SK-N-SH (cell line): ENCODE measurements at places on chromosomes 6 and 20.
A peak's percentile ranks its signal among the peaks of the same experiment; 100 is the strongest.

DNA sequence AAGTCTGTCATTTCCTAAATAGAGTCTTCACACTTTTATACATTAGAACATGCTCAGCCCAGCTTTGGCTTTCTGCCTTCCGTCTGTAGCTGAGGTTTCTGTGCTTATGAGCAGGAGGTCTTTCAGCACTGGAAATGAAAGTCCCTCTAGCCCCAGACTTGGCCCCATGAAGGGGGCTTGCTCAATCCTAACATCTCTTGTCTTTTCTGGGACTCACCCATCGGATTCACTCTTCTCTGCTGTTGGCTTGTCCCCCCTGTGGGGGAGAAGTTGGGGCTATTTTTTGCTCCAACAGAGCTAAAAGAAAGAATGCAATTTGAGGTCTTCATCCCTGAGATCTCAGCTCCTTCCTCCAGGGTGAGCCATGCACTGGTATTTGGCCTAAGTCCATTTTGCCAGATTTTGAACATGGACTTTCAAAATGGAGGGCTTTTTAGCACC is 177.7 kb downstream of the MRPL14 start:
- DNase-seq: no peak

GRCh38 chr6:7431313-7431673 is 41.7 kb downstream of the RIOK1 start:
- DNase-seq: no peak

DNA sequence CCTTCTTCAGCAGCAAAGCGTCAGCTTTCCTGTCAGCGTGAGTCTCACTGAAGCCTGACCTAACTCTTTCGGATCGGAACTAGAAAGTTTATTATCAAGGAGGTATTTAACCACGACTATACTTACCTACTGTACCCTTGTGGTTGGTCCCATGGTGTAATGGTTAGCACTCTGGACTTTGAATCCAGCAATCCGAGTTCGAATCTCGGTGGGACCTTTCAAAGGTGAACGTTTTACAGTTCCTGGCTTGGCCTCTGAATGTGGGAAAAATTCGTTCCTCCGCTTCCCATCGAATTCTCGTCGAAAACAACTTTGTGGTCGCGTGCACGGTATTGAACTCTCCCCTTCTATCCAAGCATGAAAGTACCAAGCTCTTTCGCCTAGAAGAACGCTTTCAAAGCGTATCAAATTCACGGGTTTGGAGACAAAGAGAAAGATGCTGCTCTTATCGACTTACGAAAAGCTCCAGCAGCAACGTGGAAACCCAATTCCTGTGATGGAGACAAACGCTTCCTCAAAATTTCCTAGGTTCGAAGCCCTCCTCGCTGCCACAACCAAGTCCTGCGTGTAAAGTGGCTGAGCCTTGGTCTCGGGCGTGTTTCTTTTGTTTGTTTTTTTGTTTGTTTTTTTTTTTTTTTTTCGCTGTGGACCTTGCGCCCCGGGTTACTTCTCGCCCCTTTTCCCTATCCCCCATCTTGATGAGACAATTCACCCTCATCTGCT is 63.7 kb downstream of the GPX5 start:
- peak; percentile 28 for DNase-seq

GRCh38 chr20:53510262-53510661 is 83.4 kb downstream of the ZNF217 start:
- no peak for DNase-seq

DNA sequence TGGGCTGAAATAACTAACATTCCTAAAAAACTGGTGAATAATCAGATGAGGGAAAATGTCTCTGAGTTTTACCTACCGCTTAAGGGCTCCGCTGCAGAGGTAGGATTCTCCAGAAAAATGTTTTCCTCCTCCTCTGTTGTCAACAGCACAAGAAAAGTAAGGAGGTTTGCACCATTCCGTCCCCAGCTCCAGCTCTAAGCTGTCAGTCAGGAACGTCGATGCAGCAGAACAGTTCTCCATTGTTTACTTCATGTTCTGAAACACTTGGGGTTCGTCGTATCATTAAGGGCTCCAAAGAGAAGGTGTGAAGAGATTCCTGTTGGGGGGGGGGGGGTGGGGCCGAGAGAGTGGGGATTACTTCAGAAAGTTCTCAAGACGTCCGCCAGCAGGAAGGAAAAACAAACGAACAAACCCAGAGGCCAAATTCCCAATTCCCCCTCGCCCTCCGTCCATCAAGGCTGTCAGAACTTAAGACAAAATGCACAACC is 734 bp downstream of the MMS22L start:
- DNase-seq: peak; percentile 16

DNA sequence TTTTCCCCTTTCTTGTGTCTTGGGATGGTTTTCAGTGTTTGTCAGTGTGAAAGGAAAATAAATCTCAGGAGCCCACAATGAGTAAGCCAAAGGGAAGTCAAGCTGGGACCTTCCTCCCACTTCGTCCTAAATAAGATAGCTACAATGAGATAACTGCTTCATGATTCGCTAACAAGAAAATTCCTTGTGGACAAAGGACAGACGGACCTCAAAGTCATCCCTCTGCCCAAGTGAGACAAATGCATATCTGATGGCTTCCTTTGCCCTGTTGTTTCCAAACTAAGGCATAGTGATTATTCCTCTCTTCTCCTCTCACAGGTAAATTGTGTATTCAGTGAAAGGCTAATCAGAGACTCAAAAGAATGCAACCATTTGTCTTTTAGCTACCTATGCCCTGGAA is 26.1 kb upstream of the ADTRP start:
- DNase-seq: no peak

DNA sequence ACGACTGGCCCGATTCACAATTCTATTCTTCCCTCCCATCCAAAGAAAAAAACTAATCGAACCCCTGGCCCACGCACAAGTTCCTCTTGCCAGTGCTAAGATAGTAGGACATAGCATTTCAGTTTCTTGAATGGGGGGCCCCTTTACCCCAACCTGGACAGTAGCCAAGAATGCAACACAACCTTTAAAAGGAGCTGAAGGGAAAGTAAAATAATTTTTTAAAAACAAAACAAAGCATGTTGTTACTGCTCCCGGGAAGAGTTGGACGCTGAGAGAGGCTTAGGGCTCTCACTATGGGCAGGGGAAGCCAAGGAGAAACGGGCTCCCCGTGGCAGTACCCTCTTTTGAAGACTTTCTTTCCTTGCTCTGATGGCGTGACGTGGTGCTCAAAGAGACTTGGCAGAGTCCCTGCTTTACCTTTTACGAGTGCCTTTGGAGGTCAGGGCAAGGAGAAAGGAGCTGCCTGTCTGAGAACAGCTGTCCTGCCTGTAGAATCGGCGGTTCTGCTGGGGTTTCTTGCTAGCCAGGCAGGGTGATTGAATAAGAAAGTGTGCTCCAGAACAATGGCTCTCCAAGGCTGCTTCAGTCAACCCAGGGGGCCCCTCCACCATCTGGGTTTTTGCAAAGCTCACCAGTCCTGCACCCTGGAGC is 5.8 kb downstream of the TFAP2C start:
- no peak for DNase-seq

DNA sequence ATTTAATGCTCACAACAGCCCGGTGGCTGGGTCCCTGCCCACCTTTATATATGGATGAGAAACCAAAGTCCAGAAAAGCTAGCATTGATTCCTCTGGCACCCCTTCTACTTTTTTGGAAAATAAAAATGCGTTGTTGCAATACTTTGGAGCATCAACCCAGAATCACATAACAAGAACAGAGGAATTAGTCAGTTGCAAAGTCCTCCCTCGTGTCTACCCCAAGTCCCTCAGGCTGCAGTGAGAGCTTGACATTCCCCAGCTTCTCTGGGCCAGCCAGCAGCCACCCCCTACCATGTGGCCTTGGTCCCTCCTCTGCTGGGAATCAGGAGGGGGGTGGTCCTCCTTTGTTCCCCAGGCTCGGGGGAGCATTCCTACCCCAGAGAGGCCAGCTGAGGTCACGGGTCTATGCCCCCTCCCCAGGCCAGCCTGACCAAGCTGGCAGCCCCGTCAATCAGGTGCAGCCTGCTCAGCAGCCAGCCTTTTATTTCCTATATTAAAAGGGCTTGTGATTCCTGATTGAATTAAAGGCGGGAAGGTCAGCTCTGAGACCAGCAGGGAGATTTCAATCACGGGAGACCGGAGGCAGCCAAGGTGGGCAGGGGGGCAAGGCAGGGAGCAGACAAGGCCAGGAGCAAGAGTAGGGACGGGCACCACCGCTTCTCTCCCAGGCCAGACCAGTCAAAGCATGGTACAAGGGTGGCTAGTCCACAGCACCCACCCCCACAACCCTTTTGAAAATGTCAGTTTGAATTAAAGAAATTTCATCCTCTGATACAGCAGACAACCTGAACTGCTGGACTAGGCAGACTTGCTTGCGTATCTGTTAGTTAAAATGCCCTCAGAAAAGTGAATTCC is 158.9 kb downstream of the MRPL14 start:
- DNase-seq: peak; percentile 69

GRCh38 chr6:85684809-85685171 is 42.1 kb upstream of the SYNCRIP start:
- no peak for DNase-seq

- DNase-seq: no peak
Observed at GRCh38 chr6:131400054-131400778, 172.8 kb upstream of the ARG1 start.

GRCh38 chr6:167578371-167578901 is 248.3 kb upstream of the AFDN start:
- no peak for DNase-seq

DNA sequence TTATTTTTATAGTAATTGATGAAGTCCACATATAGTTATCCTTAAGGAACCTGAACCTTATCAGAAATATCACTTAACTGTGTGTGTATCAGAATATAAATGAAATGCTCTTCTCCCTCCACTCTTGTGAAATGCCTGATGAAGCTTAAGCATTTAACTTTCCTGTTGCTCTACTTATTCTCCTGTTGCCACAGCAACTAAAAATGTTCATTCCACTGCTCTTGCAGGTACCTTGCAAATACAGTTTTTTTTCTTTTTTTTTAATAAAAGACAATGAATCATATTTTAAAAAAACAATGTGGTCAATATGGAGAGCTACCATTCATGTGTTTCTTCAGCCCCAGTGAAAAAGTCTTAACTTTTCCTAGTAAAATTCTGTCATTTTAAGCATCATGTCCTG is 210.3 kb downstream of the RFPL4B start:
- no peak for DNase-seq

- DNase-seq: peak; percentile 60
Observed at GRCh38 chr20:63547725-63548480, at the start of gene SRMS. TSS of gene SRMS (minus strand) at chr20:63547749. CDS start at chr20:63547463, 286 bp downstream.

DNA sequence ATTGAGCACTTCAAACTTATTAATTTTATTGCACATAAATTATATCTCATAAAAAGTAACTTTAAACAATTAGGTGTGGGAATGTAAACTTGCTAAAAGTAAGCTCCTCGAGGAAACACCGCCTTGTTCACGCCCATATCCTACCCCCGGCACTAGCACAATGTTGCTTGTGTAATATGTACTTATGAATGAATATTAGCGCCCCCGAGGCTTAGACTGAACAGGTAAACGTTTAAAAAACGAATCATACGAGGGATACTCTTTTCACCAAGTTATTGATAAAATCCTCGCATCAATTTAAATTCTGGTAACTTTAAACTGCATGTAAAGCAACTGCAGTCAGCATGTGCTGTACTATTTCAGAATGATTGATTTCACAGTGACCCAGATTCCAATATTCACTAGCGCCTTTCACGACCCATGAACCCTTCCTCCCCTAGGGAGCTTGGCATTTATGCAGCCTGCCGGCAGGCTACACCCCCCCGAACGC is 637 bp downstream of the TFB1M start:
- no peak for DNase-seq

- DNase-seq: no peak
Observed at GRCh38 chr6:148943451-148943850, 196.6 kb downstream of the UST start.

GRCh38 chr6:32436186-32436585 is 3.5 kb upstream of the HLA-DRA start:
- no peak for DNase-seq

- peak; percentile 57 for DNase-seq
Observed at GRCh38 chr6:12605888-12606345, 110.7 kb upstream of the PHACTR1 start.

DNA sequence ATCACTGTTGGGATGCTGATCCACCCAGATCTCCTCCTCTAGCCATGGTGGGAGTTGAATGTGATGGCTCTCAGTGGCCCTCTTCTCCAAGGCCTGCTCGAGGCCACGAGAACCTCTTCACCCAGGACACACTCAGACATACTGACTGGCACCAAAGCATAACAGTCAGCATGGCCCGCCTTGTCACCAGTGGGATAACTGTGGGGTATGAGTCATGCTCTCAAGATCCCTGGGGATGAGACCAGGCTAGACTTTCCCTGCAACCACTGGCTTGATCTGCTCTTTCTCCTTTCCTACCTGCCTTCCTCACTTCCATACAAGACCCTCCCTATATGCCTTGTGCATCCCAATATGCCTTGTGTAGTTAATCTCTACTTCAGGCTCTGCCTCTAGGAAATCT is 66.8 kb downstream of the RIN2 start:
- DNase-seq: no peak

GRCh38 chr20:45538209-45538799 is 978 bp downstream of the WFDC6 start:
- DNase-seq: no peak

DNA sequence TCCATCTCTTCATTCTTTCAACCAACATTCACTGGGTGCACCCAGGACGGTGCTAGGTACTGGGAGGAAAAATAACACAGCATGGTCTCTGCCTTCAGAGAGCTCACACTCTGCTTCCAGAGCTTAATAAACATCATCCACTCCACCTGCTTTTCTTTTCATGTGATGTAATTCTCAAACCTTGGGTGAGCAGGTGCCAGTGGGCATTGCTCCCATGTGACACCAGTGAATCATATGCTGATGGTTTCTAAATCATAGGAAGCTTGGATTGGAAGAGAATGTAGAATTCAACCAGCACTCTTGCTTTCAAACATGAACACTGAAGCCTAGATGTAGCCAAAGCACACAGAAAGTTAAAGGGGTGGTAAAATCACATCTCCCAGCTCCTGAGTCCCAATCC is 189.8 kb downstream of the FOXA2 start:
- no peak for DNase-seq

GRCh38 chr6:36847991-36848390 is 8.7 kb upstream of the CPNE5 start:
- DNase-seq: no peak

- no peak for DNase-seq
Observed at GRCh38 chr20:740162-740561, 28.1 kb downstream of the SLC52A3 start.

GRCh38 chr6:98831057-98831958 is 3.1 kb upstream of the POU3F2 start:
- DNase-seq: peak; percentile 67

- no peak for DNase-seq
Observed at GRCh38 chr6:96704713-96705112, 132.6 kb downstream of the GPR63 start.

DNA sequence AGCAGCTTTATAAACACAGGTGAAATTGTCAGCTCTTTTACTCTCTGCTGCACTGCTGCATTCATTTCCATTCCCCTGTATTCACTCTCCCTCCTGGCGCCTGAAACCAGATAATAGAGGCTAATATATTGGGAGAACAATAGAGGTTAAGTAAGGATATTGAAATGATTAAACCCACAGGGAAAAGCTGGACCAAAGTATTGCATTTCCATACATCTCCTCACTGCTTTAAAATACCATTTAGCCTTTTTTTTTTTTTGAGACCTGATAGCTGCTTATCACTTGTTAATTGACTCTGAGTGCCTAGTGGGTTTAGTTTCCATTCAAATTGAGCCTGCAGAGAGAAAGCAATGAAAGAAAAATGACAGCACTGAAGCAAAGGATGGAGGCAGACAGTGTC is 540.5 kb upstream of the IMPG1 start:
- no peak for DNase-seq

GRCh38 chr6:79949233-79949632 is 1.9 kb upstream of the ELOVL4 start:
- peak; percentile 49 for DNase-seq
